Epithelial cell of proximal tubule (primary cell): ENCODE measurements at places on chromosomes 1 and 21. TPM values are rescaled to one million over a fixed set of nuclear protein-coding genes. Genes with fewer than 3 reads are reported as not detected.

DNA sequence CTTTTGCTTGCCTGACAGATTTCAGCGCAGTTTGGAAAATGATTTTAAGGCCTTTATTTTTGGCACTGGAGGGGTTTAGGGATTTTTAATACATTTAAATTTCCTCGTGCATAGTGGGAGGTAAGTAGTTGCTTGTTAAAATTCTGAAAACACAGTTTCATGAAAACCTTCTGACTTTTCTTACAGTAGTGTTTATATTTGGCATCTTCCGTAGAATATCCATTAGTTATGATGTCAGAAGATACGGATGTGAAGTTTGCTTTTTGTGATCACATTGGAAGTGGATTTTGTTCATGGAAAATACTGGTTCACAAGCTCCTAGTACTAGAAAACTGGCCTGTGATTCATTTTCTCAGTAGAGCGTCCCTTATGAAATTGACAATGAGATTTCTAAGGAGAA lies 1.3 kb downstream of the RABGAP1L start:
- DNase-seq: no peak

DNA sequence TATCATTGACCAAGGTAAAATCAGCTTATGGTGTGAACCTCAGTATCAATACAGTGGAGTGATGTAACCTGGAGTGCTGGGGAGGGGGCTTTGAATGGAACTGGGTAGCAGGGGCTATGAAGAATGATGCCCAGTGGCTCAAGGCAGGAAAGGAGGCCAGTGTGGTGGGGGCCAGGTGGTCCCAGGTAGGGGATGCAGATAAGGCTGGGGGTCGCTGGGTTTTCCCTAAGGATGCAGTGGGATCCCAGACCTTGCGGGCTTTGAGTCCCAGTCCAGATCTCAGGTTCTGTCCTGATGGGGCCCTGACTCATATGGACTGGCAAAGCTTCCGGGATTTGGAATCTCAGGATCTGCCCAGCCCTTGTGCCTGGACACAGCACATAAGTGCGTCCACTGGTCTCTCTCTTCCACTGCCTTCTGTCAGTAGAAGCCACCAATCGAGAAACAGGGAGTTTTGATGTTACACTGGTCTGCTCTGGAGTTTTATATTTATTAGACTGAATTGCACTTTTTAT lies 52.0 kb downstream of the S100B start:
- no peak for DNase-seq

GRCh38 chr1:243482141-243483022 lies 226.5 kb downstream of the SDCCAG8 start:
- DNase-seq: no peak

DNA sequence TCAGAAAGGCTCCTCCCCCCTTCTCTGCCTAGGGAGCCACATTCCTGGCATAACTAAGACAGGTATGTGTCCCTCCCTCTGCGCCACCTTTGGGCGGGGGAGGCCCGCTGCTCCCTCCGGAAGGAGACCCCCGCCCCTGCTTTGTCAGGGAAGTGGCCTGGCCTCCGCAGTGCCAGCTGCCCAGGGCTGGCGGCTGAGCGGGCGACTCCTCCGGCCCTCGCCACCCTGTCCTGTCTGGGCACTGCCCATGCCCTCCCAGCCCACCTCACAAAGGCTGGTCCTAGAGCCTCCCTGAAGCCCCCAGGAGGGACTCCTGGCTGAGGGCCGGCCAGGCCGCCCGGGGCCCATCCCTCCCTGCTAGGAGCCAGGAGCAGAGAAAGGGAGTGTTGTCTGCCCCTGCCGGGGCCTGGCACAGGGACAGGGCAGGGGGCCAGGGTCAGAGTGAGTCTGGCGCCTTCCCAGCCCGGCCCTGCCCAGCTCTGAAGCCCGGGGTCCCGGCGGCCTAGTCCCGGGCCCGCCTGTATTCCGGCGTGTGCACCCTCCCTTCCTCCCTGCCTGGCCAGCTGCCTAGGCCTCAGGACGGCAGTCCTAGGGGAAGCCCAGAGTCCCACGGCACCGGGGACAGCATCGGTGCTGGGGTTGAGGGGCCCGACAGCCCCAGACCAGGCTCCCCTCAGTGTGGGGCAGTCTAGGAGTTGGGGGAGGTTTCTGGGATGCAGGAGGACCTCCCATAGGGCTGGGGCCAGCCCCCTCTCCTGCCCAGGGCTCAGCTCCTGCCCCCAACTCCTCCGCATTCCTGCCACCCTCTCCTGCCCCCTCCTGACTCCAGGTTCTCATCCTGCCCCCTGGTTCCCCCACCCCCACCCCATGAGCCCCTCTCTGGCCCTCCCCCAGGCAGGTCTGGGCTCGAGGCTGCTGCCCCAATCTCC lies 5.1 kb downstream of the AGRN start:
- DNase-seq: no peak

GRCh38 chr1:237084341-237085077 lies 42.5 kb downstream of the RYR2 start:
- no peak for DNase-seq

GRCh38 chr1:1430114-1430982 lies 5.1 kb upstream of the VWA1 start:
- DNase-seq: no peak

DNA sequence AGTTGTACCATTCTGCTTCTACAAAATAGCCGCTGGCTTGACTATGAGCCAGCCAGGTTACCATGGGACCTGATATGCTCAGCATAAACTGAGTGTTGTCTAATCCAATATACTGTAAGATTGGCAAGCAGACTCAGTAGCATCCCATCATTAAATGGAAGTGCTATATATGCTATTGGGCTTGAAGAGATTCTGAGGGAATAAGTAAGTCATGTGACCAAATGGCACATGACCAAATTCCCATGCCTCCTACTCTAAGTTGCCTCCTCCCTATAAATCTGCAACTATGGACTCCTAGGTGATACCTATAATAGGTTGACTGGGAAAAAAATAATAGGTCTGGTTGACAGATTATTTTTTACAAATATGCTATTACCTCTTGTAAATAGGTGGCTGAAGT lies 698.6 kb downstream of the BRINP3 start:
- no peak for DNase-seq

DNA sequence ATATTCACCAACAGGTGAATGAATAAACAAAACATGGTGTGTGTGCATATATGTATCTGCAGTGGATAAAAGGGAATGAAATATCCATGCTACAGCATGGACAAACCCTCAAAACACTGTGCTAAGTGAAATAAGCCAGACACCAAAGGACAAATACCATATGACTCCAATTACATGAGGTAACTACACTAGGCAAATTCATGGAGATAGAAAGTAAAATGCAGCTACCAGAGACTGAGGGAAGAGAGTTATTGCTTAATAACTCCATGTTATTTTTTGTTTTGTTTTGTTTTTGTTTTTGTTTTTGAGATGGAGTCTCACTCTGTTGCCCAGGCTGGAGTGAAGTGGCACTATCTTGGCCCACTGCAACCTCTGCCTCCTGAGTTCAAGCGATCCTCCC lies 2.4 kb downstream of the ITLN1 start:
- DNase-seq: no peak

DNA sequence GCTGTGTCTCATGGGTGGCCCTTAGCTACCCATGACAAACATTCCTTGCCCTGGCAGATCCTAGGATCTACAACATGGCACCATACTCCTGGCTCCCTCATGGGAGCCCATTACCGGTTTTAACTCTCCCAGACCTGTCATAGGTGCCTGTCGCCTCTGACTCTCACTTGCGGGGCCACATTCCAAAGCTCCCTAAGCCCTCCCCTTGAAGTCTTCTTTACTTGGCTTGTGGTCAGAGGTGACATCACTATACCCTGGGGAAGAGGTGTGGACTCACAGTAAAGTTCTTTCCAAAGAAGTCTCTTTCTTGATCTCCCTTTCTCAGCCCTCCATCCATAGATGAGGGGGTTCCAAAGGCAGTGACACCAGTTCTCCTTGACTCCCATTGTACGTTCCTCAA lies 5.4 kb upstream of the SLAMF9 start:
- no peak for DNase-seq

ACTL8 gene
- not detected in 2 replicates for total RNA-seq

ESPN gene
- not detected in 2 replicates for total RNA-seq

RAP1GAP gene
- total RNA-seq: 0.94 and 2.4 TPM in 2 replicates
